ENCODE measurements at places on chromosomes 1 and 21.
A peak's percentile ranks its signal among the peaks of the same experiment; 100 is the strongest.

- DNase-seq: no peak
Measured at GRCh38 chr1:174744886-174745285, 254.9 kb upstream of the CACYBP start.

GRCh38 chr1:231369282-231369681, 31.2 kb downstream of the SPRTN start:
- no peak for DNase-seq

- no peak for DNase-seq
Measured at GRCh38 chr1:165661703-165662102, 30.7 kb downstream of the MGST3 start.

DNA sequence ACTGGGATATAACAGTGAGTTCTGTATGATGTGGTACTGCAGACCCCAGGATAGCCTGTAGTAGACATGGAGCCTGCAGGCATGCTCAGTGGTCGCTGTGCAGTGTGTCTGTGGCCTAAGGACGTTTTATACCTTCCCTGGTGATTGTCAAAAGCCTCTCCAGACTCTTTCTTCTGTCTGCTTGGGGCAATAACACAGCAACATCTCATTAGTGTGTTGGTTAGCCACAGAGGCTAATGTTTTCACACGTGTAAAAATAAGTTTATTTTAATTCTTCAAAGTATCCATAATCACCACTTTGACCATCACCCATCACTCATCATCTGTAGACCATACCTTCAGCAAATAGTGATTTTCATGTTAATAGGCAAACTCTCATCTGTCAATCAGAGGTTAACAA, at the start of gene KRTAP24-1:
Gene KRTAP24-1, minus strand, starts transcription at position 101 of the 400 bp plus-strand sequence. Its CDS starts 18 bp downstream, at position 83.
- DNase-seq: no peak

DNA sequence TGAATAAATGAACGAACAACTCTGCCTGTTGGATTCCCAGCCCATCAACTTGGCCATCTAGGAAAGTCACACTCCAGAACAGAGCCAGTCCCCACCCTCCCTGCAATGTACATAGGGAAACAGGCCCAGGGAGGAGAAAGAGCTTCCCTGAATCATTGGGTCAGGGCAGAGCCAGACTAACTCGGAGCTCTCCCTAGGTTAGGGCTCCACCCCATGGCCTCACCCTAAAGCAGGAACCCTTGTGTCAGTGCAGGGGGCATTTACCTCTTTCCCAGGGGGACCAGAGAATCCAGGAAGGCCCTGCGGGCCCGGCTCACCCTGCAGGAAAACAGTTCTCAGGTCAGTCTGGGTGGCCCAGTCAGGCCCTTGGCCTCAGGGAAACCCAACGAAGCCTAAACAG, 11.6 kb downstream of the COL9A2 start:
- no peak for DNase-seq

GRCh38 chr1:86992861-86993260, 78.4 kb downstream of the HS2ST1 start:
- no peak for DNase-seq

GRCh38 chr1:17016317-17016661, 4.6 kb upstream of the ATP13A2 start:
- DNase-seq: no peak

DNA sequence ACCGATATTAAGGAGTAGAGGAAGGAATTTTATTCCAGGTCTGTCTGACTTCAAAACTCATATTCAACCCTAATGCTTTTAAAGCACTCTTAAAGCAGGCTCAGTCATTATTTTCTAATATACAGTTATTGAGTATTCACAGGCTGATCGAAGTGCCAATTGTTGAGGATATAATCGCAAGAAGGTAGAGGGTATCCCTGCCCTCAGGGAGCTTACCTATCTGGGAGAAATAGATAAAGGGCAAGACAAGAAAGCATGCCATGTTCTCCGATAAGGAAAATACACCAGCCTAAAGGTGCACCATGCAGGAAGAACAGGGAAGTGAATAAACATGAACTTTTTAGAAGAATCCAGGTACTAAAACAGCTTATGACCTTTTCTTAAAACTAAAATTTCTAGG, 361.2 kb downstream of the SMYD3 start:
- no peak for DNase-seq

DNA sequence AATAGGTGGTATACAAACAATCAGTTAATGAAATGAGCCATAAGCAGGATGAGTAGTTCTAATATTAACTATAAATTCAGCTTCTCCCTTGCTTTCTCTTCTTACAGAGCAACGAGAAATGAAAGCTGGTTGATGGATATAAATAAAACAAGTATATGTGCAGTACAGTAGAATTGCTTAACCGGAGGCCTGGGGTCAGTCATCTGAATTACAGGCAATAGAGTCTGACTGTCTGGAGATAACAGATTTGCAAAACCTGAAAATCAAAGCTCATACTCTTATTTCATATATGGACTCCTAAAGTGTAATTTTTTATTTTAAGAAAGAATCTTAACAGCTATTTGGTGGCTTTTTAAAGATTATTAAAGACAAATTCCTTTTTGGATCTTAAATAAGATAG, 43.1 kb upstream of the SGIP1 start:
- no peak for DNase-seq

DNA sequence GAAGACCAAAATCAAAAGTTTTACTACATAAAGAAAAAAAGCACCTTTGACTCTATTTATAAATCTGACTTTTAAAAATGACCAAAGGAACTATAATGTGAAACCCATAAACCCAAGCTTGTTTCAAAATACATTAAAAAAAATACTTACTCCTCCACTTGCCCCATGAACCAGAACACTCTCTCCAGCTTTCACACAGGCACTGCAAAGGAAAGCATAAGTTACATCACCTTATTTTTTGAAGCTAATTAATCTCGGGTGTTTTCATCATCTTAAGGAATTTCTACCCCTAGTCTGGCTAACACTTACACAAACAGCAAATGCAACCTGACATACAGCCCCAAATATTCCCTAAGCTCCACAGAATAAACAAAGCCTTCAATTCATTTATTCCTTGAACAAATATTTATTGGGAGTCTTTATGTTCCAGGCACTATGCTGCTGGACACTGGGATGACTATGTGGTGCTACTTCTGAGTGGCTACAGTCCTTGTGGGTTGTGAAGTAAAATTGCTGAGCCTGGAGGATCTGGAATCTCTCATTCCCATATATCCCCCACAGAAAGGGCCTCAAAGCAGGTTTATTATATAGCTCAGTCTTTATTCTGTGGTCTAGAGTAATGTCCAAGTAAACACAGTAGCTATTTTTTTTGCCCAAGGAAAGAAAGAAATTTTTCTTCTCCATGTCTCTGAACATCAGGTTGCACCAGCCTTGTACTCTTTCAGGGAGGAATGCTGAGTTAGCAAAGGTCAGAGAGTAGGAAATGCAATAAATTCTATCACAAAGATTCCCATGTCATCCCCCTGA, 18.2 kb downstream of the CRYZ start:
- DNase-seq: no peak

GRCh38 chr1:204923201-204923600, 52.5 kb downstream of the NFASC start:
- no peak for DNase-seq

GRCh38 chr1:157781048-157781447, 4.1 kb upstream of the FCRL2 start:
- DNase-seq: no peak

DNA sequence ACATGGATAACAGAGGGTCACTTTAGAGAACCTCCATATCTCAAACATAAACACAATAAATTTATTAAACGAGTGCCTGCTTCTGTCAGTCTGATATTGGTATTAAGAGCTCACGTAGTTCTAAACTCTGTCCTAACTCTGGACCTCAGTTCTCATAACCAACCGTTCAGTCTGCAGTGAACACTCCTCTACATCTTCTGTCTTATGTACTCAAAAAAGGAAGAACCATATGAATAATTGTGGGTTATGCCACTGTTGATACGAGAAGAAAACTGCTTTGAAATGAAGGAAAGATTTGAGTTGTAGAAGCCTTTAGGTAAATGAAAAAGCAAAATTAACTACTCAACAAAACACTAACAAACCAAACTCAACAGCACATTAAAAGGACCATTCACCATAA, 53.7 kb downstream of the DPYD start:
- no peak for DNase-seq

DNA sequence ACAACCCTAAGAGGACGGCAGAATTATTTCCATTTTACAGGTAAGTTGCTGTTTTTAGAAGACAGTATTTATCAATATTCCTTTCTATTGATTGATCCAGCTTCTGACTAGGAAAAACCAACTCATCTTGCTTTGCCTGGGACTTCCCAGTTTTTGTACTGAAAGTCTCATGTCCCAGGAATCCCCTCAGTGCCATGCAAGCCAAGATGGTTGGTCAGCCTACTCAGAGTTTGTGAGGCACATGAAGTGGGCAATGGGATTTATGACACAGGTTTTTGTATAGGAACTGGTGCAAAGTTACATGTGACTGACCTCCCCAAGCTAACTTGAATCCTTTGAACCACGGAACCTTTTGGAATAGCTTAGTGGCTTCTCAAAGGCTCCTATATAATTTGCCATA, 45.5 kb downstream of the GNG12 start:
- no peak for DNase-seq

- no peak for DNase-seq
Measured at GRCh38 chr1:226654046-226654667, 84.9 kb downstream of the ITPKB start.

DNA sequence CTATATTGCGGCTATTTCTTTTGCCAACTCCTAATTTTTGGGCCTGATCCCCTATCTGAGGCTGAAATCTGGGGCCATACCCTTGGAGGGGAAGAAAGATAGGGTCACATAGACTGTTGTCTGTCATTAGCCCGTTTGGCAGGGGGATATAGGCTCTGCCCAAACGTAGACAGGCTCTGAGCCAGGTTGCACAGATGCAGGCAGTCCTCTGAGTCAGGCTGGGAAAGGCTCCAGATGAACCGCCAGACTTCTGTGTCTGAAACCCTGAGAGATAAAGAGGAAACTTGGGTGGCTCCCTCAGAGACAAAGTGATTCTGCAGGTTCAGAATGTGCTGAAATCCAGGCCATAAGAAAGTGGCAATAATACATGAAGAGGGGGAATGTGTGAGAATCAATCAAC, 4.0 kb upstream of the CAP1 start:
- no peak for DNase-seq

GRCh38 chr21:36202726-36203602, 46.3 kb downstream of the DOP1B start:
- no peak for DNase-seq

GRCh38 chr1:210291786-210292230, 36.9 kb upstream of the HHAT start:
- DNase-seq: no peak

DNA sequence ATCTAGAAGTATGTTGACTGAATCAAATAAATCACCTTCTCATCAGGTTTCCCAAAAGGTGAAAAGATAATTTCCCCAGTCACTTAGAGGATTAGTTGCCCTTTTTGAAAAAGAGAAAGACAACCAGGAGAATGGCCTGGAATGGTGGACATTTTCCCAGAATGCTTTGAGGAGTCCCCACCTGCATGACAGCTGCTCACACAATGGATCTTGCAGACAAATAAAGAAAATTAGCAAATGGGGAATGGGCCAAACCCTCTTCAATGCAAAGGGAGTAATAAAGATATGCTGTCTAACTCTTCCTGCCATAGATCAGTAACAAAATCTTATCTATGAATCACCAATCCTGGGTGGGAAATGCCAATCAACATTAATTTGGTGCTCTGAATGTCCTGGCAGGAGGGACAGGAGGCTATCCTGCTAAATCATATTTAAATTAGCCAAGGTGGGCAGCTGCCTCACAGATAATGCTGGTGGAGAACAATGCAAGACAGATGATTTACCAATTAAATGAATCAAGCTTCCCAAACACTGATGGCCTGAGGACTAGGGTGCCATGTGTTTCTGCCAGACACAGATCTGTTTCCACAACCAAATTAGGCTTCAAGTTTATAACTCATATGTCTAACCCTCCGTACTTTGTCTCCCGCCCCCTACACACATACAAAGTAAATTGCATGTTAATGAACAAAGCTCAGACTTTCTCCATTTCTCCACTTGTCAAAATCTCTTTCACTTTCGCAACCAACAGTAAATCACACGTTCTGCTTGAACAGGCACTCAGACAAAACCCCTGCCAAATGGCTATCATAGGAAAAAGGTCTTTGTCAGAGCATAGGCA, 488.0 kb upstream of the PLXNA2 start:
- no peak for DNase-seq

DNA sequence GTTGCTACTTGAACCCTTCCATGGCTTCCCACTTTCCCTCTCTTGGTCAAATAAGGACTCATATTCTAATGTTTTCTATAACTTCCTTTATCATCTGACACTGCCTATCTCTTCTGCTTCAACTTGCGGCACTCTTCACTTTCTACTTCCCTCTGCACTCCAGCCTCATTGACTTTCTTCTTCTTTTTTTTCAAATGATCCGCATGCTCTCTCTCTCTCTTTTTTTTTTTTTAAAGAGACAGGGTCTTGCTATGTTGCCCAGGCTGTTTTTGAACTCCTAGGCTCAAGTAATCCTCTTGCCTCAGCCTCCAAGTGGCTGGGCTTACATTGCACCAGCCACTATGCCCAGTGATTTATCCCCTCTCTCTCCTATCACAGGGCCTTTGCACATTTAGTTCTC, 7.3 kb upstream of the IL10 start:
- DNase-seq: no peak

- no peak for DNase-seq
Measured at GRCh38 chr1:116273042-116273783, 99.8 kb upstream of the ATP1A1 start.

DNA sequence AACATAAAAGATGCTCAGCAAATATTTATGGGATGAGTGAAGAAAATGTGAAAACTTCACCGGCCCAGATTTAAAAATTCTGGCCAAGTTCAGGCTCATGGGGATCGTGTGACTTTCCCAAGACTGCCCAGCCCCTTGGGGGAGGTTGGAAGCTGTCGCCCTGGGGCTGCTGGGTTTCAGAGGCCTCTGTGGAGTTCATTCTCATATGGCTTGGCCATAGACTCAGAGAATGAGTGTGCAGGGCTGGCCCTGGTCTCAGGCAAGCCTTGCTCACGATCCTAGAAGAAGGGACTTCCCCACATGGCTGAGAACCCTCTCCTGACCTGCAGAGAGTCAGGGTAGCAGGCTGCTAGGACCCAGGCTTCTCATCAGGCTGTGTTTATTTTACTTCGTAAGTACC, 24.6 kb downstream of the PADI2 start:
- no peak for DNase-seq

- peak; percentile 33 for DNase-seq
Measured at GRCh38 chr1:10679496-10680220, 116.8 kb downstream of the CASZ1 start.

- no peak for DNase-seq
Measured at GRCh38 chr1:36606641-36607262, 124.0 kb upstream of the CSF3R start.
